Activated naive CD4-positive, alpha-beta T cell treated with anti-CD3 and anti-CD28 coated beads, Interleukin-2, amount 10 ng/mL, durations not matched to agents 7 days and 5 days (primary cell): ENCODE measurements at places on chromosomes 16 and 17.

DNA sequence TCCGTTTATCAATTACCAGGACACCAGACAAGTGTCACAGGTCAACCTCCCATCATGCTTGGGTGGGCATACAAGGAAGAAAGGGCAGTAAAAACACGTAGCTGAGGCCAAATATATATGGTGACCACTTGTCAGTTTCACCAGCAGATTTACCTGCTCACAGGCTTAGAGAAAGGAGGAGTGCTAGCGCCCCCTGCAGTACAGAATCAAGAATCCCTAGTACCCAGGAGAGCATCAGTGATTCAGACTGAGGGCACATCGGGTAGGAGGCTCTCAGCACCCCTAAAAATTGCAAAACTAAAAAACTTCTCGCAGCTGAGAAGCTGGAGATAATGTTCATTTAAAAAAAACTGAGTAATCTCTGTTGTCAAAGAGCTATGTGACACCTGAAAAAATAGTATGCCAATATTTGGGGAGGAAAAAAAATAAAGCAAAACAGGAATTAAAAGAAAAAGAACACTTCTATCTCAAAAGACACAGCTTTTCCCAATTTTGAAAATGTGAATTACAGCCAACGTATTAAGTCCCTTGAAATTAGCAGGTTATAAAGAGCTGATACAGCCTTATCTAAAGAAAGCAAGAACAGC, 21.2 kb upstream of the MON1B start:
- H3K36me3 ChIP-seq, result no peaks in the 10 kb centered on the region
- no peak overlapping the region for H3K27ac ChIP-seq
- H3K4me3 ChIP-seq, result no peak overlapping the region
- H3K4me1 ChIP-seq, result no peaks in the 10 kb centered on the region
- peaks cover 25% of the 10 kb centered on the region for H3K27me3 ChIP-seq

GRCh38 chr17:64661726-64661975, 456 bp downstream of the SMURF2 start:
- DNase-seq, result no peak
- H3K27me3 ChIP-seq, result peaks cover 12% of the 10 kb centered on the region
- H3K4me1 ChIP-seq, result peaks cover 28% of the 10 kb centered on the region
- peak overlapping the region; percentile 88 for H3K27ac ChIP-seq

DNA sequence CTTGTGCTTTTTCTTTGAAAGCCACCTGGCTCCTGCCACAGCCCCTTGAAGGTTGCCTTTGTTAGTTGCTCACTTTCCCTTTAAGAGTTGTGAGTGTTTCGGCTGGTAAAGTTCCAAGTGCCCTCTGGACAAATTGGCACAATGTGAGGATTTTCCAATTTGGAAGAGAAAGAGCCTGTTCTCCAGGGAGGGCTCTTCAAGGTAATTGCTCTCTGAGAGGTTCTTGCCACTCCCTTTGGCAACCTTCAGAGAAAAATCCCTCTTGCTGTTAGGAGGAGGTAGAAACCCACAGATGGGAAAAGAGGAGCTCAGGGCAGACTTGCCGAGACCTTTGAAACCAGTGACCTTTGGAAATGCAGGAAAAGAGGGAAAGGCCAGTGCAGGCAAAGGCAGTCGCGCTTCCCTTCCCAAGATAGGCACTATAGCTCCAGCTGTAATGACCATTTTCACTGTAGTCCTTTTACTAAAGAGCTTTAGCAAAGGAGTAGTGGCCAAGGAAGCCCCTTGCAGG, 49.0 kb upstream of the AKAP1 start:
- no peak overlapping the region for H3K27ac ChIP-seq
- H3K27me3 ChIP-seq, result peaks cover 61% of the 10 kb centered on the region
- DNase-seq, result no peak

DNA sequence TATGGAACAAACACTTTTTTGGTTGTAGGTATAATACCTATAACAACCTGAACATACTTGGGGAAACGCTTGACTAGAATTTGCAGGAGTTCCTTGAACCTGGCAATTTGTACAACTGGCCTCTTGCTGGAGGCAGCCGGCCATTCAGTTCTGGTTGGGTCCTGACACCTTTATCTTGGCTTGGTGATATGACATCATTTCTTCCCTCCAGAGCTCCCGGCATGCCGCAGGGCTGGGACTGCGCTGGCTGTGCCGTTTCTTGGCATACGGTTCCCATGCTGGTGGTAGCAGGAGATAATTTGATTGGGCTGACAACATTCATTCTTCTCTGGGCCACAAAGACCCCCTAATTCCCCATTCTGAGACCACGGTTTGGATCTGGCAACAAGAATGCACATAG, 87.5 kb downstream of the ASIC2 start:
- no peaks in the 10 kb centered on the region for H3K4me1 ChIP-seq
- no peak overlapping the region for H3K27ac ChIP-seq
- no peaks in the 10 kb centered on the region for H3K27me3 ChIP-seq
- no peaks in the 10 kb centered on the region for H3K36me3 ChIP-seq
- H3K4me3 ChIP-seq, result no peak overlapping the region

DNA sequence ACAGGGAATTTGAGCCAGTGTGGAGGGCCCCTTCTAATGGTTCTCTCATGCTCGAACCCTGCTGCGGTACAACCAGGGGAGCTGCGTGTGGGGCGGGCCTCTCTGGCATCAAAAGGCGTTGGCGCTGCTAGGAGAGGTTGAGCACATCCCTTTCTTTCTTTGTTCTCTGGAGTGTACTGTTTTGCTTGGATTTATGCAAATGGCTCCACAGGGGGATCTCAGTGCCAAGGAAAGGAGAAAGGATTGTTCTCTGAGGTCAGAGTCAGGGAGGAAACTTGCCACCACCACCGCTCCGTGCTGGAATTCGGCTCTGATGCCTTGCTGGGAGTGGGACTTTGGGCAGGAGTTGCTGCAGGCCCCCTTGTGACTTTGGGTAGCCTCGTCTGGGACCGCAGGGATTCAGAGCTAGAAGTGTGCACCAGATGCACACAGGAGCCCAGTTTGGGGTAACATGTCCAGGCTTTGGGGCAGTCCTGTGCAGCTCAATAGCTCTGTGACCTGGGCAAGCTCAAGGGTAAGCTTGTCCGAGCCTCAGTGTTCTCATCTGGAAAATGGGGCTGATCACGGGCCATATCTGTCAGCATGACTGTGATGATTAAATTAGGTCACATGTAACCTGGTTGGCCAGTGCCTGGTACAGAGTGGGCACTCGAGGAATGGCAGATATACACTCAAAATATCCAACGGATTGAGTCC, 353.0 kb upstream of the EEF2KMT start:
- no peak overlapping the region for H3K4me3 ChIP-seq
- no peak overlapping the region for H3K27ac ChIP-seq
- no peak for DNase-seq
